ENCODE measurements at places on chromosomes 16 and 17. TPM values are rescaled to one million over a fixed set of nuclear protein-coding genes. Genes with fewer than 3 reads are reported as not detected.

TMEM219 gene
- 67.5 TPM for total RNA-seq

NPIPA8 gene
- not detected for total RNA-seq

EPOP gene
- total RNA-seq: 11.2 TPM

PLCD3 gene
- 5.4 TPM for total RNA-seq

C1QTNF8 gene
- not detected for total RNA-seq

ERAL1 gene
- 13.0 TPM for total RNA-seq

CCL4L2 gene
- not detected for total RNA-seq

RAC3 gene
- total RNA-seq: not detected

ZSCAN10 gene
- not detected for total RNA-seq

DPEP1 gene
- 147 TPM for total RNA-seq

OR3A2 gene
- total RNA-seq: not detected

HOXB9 gene
- total RNA-seq: not detected

PIK3R6 gene
- 0.66 TPM for total RNA-seq

RSPRY1 gene
- 13.8 TPM for total RNA-seq

BANP gene
- total RNA-seq: 19.1 TPM

CPNE7 gene
- 2.1 TPM for total RNA-seq
